ENCODE measurements at places on chromosomes 5 and 9.

GRCh38 chr5:171589461-171589860 is 170.0 kb downstream of the FGF18 start:
- no peak for DNase-seq

DNA sequence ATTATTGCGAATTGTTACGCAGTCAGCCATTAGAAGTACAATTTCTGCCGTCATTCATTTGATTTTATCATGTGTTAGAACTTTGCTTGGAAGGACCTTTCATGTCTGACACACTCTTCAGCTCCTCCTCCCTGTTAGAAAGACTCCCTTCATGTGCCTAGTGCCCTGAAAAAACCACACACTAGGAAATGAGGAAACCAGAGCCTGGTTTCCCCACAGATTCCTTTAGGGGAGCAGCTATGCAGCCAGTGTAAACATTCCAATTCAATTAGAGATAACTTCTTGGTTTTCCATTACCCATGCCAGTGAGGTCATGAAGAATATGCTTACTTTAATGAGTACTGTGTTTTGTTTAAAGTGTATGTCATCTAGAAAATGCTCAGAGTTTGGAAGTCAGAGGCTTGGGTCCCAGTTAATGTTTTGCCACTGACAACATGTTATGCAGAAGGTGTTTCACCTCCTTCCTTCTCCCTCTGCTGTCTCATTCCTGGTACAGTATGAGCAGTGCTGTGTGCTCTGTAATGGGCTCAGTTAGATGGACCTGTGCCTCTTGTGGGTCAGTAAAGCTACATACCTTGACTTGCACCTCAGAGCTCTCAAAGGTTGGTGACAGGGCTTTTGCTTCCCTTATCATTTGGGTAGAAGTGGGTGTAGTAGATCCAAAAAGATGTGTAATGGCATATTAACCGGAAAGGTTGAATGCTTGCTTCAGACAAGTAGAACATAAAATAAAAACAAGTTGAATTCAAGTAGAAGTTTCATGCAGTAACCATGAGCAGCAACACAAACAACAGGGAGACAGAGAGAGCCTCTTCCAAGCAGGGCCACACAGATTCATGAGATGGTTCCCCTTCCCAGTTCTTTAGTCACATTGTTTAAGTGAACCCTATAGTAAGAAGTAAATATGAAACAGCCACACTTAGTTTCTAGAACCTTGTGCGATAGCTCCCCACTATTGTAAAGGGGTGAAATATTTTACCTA is 52.6 kb upstream of the TNFAIP8 start:
- peak; percentile 15 for DNase-seq

GRCh38 chr5:56119050-56119449 is 114.1 kb downstream of the ANKRD55 start:
- DNase-seq: no peak

DNA sequence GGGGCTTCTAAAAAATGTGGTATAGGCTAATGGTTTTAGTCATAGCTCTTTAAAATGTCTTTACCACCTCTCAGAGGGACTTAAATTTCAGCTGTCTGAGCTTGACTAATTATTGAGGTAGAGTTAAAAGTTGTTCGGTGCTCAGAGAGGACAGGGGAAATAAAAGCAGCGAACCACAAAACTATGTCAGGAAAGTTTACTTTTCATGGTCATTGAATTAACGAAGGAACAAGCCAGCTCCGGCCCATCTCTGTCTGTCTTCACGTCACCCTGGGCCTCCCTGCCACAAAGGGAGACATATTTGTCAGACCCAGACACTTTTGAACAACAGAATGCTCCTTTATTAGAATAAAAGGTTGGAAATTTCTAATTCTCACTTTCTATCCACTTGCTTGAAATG is 98.8 kb upstream of the EFNA5 start:
- no peak for DNase-seq

DNA sequence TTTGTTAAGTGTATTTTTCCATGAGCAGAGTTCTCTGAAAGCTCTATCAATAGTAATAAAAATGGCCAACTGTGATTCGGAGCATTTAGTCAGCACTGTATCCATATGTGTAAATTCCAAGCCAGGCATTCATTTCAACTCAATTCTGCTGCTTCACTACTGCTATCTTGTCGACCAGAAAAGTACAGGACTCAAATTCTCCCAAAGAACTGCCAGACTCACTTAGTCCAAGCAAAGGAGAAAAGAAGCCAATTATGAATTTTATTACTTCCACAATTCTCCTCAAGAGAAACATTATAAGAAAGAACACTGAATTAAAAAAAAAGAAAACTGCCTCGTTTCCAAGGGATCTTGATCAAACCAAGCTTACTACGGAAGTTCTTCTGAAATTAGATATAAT is 906.3 kb upstream of the DMAC1 start:
- no peak for DNase-seq

GRCh38 chr9:97445119-97445701 is 33.3 kb downstream of the TDRD7 start:
- no peak for DNase-seq

DNA sequence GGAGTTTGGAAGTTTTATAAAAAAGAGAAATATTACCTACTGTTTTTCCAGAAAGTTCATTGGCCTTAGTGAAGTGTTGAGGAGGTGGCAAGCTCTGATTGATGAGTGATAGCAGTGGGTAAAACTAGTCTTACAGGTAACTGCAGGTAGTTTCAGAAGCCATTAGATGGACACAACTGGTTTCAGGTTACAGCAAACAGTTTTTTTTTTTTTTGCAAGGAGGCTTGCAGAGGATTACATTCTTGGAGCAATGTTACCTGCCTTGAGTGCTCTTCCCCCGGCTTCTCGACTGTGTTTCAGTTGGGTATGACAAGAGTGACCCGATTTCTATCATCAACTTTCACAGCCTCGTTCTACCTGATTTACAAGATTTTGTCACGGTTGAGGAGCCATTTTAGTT is 333.4 kb downstream of the YTHDC2 start:
- DNase-seq: no peak

GRCh38 chr5:133304707-133305216 is 252.9 kb downstream of the HSPA4 start:
- no peak for DNase-seq

GRCh38 chr9:95024097-95024671 is 293.3 kb downstream of the FANCC start:
- DNase-seq: no peak

DNA sequence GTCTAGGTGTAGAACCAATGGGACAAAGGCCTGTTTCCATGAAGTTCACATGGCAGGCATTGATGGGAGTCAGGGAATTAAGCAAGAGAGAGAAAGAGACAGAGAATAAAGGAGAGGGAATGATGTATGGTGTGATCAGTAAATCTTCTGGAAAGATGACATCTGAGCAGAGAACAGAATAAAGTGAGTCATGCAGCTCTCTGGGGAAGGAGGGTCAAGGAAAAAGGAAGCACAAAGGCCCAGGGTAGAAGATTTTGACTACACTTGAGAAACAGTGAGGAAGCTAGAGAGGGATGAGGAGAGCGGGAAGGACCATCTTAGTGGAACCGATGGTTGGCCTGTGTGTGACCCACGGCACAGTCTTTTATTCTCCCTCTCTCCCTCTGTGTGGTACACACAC is 425.9 kb downstream of the SPOCK1 start:
- DNase-seq: no peak

- no peak for DNase-seq
Observed at GRCh38 chr5:119058979-119059529, 11.8 kb upstream of the DMXL1 start.

GRCh38 chr9:83239747-83240146 is 176.8 kb upstream of the RASEF start:
- no peak for DNase-seq

DNA sequence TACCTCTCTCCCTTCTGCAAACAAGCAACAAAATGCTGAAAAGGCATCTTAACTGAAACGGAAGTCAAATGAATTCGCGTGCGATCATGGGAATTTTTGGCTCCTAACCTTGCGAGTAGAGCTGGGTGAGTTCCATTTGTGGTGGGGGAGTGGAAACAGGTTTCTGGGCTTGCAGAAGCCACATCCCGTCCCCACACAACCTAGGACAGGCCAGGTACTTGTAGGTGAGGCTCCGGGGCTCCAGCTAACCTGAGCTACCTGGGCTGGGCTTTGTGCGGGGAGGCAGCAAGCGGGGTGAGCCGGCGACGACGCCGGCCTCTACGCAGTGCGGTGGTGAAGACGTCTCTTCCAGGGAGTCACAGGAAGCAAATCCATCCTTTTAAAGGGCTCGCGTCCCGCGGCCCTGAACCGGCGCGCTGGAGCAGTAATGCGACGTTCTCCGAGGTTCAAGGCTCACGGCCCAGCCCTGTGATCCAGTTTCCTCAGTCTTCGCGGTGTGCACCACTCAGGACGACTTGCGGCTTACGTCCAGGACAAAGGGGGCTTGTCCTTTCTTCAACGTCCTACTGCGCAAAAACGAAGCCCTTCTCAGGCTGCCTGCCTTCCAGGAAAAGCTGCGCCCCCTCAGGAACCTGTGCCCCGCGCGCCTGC is 567 bp upstream of the SPIN1 start:
- peak; percentile 25 for DNase-seq

DNA sequence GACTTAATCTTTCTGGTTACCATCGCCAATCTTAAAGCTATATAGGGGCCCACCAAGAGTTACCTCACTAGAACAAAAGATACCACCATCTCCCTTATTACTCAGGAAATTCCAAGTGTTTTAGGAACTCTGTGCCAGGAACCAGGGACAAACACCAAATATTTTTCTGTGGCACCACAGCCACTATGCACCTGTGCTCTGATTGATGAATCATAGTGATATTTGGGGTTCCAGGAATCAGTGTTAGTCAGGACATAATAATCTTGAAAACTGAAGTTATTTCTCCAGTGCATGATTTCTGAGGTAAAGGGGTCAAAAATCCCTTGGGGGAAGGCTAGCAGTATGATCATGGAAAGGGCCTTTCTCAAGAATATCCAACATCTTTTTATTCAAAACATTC is 10.2 kb upstream of the TMED7 start:
- no peak for DNase-seq

DNA sequence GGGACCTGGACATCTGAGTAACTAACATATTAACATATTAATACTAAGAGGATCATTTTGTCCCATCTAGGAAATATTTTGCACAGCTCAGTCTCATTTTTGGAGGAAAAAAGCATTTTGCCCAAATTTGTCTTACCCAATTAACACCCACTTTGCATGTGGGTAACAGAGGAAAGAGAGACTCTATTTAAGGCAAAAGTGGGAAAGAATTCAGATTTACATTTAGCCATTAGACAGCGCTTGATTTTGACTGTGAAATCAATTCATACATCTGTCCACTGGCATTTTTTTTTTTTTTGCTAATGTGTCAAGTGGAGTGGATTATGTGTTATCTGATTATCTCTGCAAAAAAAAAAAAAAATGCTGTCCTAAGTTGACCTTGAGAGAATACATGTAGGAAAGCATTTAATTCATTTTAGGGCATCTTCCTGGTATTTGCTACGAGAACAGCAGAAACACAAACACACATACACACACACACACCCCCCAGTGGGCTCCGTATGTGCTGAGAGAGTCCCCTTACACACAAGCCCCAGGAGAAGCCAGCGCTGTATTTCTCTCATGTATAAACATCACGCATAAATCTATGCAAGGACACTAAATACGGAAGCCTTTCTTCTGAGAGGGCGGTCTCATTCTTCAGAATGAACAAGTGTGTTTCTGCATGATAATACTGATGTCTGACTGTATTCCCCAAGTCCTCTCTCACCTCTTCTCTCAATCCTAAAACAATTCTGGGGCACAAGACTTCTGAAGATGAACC is 202.0 kb upstream of the KLF9 start:
- DNase-seq: no peak

DNA sequence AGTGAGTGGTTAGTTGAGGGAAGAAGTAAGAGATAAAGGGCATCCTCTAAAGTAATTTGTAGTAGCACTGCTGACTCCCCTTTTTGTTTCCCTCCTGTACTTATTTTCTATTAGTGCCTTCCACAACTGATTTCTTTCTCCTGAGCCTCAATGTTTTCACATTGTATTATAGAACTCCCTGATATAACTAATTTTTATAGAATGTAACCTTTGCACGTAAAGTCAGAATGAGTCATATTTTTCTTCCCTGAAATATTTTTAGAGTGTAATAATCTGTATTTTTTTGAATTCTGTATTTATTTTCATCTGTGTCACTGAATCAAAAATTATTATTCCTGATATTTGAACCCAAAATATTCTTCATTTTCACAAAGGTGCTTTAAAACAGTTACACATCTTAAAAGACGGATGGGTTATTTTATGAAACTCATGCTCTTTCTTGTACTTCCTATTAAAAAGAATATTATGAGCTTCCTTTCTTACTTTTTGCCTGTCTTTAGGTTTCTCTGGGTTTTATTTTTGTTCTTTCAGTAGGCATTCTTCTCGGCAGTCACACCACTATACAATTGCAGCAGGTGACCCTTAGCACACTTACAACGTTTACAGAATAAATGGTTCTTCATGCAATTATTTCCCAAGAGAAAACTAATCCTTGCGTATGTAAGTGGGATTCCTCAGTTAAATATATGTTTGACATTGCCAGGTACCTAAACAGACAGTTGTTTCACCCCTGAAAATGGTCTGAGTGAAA is 30.5 kb upstream of the DMRTA1 start:
- DNase-seq: no peak

DNA sequence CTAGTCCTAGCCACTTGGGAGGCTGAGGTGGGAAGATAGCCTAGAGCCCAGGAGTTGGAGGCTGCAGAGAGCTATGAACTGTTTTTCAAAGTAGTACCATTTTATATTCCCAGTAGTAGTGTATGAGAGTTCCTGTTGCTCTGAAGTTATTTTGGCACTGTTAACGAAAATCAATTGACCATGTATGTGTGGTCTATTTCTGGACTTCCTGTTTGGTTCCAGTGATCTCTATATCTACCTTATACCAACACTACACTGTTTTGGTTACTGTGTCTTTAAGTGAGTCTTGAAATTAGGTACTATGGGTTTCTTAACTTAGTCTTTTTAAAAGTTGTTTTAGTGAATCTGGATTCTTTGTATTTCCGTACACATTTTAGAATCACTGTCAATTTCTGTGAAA is 13.6 kb downstream of the SLF1 start:
- no peak for DNase-seq

DNA sequence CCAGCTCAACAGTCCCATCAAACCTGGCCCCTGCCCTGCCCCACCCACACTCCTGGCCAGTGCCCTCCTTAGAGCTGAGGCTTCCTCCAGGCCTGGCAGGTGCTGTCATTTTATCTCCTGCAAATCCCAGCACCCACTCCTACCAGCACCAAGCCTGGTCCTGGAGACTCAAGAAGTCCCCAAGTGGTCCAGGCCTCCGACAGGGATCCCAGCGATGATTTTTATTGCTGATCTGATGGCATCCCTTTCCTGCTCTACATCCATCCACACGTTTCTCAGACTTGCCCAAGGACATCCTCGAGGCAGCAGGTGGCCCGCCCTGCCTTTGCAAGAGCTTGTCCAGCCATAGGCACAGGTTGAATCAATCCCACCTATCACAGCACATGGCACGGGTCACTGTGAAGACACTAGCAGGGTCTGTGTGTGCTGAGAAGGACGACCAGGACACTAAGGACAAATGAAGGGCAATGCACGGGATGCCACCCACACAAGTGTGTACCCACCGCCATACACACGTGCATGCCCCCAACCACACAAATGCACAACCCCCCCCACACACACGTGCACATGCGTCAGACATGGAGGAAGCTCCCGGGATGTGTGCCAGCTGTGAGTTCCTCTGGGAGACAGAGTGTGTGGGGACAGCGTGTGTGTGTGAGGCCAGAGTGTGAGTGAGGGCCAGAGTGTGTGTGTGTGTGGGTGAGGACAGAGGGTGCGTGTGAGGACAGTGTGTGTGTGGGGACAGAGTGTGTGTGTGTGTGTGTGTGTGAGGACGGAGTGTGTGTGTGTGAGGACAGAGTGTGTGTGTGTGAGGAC is 62.4 kb upstream of the UBAC1 start:
- DNase-seq: no peak

- DNase-seq: no peak
Observed at GRCh38 chr9:133428617-133429101, 6.5 kb downstream of the ADAMTS13 start.
